GOT3 (cell line): ENCODE measurements at places on chromosomes 3 and 15.

DNA sequence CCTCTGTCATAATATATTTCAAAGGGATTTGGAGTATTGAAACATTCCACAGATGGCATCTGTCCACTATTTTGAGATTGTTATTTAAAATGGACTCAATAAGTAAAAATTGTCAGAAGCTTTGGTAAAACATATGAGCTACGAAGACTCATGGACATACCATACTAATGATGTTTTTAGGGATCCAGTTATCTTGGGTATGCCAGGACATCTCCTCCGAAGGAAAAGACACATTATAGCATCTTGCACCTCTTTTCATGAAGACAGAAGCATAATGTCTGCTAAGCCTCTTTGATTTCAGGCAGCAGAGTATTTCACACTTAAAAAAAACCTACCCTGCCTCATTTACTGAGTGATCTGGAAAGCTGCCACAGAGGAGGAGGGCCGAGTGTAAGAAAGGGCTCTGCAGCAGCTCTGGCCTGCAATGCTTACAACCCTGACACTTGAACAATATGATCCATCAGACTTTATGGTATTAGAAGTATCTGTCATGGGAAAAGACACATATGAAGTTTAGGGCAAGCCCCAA lies 284.8 kb downstream of the TUSC7 start:
- no peak for DNase-seq

- no peak for DNase-seq
These were observed 35.9 kb downstream of the ATP2C1 start for GRCh38 chr3:130929804-130930203.

DNA sequence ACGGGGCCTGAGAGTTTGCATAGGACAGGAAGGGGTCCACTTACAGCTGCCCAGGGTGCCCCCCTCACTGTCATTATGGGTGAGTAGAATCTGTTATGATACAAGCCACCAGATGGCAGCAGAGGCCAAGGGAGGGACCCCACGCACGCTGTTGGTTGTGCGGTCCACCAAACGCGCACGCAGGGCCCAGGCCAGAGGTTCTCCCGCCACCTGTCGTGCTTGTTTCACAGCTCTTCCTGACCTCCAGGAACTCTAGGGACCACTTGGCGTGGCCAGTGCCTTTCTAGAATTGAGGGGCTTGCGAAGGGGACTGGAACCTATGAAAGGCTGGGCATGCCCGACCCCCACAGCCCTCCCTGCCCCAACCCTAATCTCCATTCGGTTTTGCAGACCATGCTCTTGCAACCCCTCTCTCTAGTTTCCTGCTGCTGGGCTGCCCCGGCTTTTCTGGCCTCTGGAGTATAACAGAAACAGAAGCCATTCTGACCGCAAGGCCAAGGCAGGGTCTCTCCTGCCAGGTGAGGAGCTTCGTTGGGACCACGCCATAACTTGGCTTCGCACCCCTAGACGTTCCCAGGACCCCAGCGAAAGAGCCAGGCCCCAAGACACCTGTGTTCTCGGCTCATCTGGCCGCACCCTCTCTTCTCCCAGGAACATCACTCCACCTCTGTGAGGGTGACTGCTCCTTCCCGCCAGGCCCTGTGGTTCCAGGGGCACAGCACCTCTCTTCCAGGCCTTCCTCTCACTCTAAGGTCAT lies 46.0 kb downstream of the ALDH1L1 start:
- DNase-seq, result no peak

DNA sequence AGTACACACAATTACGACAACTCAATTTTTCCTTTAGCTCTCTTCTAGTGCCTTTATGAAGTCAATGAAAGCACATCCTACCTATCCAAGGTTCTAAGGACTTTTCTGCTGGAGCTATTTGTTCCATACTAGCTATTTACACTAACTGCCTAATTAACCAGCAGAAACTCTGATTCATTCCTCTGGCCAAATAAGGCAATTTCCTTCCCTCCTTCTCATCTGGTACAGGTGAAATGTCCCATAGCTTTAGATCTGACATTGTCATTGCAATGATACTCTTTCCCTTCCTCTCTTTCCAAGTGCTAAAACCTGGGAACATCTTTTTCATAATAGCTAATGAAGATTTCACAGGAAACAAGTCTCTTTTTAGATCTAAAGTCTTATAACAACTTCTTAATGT lies 521.7 kb downstream of the SOX2 start:
- DNase-seq, result no peak

DNA sequence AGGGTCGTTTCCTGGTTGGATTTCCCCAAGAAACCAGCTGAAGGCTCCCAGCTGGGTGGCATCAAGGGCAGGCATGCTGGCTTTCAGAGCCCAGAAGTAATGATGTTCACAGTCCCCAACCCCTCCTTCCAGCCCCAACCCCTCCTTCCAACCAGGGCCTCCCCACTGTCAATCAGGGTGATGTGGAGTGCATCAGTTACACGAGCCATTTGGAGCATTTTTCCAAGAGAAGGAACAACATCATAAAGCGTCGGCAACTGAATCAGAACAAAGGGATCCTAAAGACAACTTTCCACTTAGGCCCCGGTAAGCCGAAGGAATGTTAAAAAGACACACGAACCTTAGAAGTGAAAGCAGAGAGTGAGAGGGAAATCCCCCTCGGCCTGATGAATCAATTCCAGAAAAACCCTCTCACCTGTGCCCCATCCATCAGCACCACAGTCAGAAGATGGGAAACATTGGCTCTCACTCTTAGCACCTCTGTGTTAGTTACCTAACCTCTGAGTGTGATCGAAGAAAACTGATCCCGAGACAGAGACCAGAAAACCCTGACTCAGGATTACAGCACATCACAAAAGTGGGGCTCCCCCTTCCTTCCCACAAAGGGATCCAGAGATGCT lies 101.2 kb upstream of the WNT5A start:
- no peak for DNase-seq

DNA sequence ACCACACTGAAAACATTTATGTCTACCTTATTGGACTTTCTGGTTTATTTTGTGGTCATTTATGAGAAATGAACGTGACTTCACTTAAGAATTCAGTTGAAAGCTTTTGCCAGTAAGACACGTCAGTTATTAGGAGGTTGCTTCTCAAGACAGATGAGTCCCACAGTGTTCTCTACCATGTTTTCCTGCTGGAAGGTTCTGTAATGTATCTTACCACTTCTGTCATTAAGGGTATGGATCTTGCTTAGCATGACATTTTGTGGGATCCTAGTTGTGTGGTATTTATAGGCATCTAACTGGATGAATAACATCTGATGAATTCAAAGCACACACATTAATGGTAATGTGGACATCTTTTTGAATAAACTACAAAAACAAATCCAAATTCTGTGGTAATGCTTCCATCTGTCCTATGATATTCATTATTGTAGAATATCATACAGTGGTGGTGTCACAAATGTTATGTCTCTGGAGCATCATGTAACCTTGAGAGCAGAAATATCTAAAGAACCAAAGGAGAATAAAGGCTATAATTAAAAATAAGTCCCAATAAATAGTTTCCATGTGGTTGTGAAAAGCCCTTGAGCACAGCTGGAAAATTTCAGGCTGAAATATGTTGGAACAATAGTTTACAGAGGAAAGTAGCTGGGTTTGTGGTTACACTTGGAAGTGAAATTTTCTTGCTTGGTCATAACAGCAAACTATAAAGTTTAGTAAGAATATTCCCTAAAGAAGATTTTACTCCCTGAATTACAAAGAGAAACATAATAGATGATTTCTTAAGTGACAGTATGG lies 61.5 kb downstream of the C3orf38 start:
- DNase-seq, result no peak

GRCh38 chr15:44066211-44066827 lies 128.8 kb downstream of the FRMD5 start:
- DNase-seq, result no peak

DNA sequence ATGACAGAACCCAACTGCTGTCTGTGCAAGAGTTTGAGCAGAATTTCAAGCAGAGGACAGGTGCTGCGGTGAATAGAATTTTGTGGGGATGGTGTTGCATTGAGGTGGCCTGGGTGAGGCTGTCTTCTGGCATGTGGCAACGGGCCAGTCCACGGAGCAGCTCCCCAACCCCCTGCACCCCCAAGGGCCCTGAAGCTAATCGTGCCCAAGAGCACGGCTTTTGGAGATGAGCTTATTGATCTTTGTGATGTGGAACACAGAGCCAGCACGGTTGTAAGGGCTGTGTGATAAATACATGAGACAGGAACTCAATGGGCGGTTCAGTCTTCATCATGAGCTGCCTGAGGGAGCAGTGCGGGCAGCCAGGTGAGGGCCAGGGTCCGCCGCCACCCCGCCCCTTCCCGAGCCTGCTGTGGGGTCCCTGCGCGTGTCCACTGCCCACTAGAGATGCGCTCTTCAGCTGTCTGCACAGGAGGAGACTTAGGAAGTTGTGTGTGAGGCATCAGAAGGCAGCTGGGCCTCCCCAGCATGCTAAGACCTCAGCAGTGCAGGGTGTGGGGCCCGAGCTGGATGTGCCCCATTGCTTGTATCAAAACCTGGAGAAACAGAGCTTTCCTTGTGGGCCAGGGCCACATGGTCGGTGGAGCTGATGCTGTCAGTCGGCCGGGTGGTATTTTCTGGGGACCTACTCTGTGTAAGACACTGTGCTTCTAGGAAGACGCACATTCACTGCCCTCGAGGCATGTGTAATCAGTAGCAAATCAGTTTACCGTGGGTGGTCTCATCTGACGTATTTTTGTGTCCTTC lies 90.5 kb downstream of the CHRNA7 start:
- DNase-seq, result no peak

DNA sequence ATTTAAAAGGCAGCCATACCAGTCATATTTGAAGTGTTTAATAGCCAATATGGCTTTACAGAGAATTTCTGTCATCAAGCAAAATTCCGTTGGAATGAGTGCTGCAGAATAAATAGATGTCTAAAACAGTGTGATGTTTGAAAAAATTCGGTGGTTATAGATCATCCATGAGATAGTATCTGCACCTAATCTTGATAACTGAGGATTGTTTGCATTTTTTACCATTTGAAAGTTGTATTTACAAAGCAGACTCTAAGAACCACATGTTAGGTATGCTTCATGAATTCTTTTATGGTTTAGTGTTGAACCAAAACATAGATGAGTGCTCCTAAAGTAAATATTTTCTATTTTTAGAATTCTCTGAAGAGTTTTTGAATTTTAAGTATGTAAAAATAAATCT lies 476.1 kb downstream of the NAALADL2 start:
- DNase-seq, result no peak

DNA sequence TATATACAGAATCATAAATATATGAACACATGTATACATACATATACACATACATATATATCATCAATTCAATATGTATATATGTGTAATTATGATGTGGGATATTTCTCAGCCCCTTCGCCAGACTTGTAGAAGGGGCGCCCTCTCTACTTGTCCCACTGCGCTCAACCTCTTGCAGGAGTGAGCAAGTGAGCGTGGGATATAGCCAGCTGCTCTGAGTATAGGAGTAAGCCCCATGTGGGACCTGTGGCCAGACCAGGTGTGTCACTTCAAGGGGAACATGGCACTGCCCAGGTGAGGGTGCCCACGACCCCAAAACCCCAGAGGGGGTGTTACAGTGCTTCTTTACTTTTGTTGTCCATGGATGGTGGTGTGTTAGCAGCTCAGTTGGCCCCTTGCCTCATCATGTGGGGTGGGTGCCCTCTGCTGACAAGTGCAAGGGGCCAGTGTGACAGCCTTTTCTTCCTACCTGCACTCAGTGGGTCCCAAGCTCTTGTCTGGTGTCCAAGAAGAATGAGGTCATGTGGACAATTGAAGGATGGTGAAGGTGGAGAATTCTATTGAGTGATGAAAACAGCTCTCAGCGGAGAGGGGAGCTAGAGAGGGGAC lies 304.1 kb downstream of the UNC13C start:
- no peak for DNase-seq

DNA sequence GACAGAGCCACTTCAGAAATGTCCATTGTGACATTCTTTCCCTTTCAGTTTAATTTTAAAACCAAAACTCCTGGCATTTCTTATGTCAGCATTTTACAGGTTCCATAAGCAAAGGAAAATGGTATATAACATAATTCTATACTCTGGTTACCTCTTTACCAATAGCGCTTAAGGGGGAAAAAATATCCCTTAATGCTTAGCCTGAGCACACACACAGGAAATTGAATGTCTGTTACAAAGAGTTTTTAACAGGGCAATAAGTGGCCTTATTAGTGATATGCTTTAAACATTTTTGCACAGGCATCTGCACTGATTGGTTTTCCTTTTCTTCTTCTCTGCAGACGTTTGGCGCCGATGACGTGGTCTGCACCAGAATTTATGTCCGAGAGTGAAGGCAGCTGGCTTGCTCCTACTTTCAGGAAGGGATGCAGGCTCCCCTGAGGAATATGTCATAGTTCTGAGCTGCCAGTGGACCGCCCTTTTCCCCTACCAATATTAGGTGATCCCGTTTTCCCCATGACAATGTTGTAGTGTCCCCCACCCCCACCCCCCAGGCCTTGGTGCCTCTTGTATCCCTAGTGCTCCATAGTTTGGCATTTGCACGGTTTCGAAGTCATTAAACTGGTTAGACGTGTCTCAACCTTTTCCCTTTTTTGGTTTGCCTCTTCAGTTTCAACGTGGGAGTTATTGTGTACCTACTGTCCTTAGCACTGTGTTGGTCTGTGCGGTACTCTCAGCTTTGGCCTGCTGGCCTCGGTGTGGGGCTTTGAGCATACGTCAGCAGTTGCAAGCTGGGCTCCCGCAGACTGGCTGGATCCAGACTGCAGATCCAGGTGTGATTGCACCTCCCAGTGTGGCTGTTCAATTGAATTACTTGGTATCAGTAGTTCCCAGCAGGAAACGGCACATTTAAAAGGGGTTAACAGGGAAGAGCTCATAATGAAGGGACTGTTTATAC lies 7.7 kb downstream of the CRABP1 start:
- DNase-seq, result no peak
